ENCODE measurements at places on chromosomes 1 and 21.

DNA sequence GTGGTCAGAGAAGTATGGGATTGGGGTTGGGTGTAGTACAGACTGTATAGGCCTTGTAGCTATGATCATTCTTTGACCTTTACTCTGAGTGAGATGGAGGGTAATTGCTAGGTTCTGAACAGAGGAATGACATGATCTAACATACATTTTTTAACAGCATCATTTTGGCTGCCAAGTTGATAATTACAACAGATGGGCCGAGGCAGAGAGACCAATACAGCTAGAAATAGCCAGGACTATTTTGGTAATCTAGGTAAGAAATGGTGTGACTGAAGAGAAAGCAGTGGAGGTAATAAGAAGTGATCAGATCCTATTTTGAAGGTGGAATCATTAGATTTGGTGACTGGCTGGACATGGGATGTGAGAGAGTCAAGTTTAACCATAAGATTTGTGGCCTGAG lies 43.5 kb downstream of the RPAP2 start:
- DNase-seq: no peak

GRCh38 chr1:164575356-164575886 lies 16.4 kb downstream of the PBX1 start:
- no peak for DNase-seq

DNA sequence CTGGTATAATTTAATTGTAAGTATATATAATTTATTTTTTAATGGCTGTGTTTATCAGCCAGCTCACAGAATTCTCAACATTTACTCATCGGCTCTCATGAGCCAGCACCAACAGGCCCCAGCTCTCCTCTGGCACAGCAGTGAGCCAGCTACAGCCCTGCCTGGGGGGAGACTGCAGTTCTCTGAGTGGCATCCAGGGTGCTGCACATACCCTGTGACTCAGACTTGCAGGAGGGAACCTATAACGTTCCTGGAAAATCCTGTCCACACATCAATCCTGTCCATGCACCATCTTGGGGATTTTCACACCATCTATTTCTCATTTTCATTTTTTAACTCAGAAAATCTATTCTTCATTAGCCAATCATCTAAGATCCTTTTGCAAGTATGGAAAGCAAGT lies 36.5 kb downstream of the FHAD1 start:
- no peak for DNase-seq

DNA sequence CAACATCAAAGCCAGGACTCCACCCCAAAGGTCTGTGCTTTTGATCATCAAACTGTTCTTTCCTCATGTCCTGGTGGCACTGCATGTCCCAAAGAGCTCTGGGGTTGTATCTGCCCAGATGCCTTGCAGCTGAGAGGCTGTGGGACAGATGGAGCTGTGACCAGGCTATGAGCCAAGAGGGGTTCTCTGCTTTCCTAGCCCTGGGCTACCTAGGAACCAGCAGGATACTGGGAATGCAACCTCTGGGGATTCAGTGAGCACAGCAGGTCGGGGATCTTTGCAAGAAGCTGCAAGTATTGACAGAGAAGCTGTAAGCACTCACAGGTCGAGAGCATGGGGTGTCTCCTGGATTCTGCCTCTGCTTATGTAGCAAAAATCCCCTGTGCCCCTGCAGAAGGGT lies 186.6 kb downstream of the GRIK3 start:
- no peak for DNase-seq

- DNase-seq: no peak
These were observed 2.3 kb downstream of the SLC2A5 start for GRCh38 chr1:9066945-9067807.

- DNase-seq: no peak
These were observed 262.3 kb upstream of the BRINP3 start for GRCh38 chr1:190739926-190740325.

DNA sequence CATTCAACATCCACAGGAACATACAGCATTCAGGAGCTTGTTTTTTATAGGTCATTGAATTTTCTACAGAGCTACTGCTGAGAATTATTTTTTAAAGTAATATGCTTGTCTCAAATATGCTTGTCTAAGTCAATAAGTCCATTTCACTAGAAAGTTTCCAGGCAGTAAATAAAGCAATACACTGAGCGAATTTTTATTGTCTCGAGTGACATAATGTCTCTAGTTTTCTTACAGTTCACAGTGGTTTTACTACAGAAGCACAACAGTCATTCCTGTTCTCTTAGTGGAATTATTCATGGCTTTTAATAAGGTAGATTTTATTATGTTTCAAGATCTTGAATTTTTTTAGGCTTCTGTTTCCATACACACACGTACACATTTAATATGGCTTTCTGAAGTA lies 83.8 kb downstream of the HS2ST1 start:
- DNase-seq: no peak

DNA sequence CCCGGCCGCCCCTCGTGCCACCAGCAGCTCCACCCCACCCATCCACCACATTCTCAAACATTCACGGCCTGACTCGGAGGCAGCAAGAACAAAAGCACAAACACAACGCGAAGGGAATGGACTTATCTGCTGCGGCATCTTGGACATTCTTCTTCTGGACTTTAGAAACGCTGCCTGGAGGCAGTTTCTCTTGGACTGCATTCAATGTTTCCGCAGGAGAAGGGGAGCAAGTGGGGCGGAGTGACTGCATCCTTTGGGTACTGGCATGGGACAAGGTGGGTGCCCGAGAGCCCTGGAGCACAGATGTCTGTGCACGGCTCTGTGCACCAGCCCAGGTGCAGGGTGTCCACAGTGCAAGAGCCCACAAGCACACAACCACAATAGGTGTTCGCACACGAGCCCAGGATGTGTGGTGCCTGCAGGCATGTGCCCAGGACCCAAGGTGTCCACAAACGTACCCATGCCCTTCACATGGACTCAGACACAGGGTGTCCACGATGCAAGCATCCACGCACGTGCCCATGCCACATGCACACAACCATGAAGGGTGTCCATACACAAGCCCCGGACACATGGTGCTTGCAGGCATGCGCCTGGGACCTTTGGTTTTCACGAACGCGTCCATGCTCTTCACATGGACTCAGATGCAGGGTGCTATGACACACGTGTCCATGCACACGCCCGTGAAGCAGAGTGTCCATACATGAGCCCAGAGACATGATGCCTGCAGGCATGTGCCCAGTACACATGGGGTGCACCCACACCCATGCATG lies 53.6 kb downstream of the WNT9A start:
- peak; percentile 1 for DNase-seq

DNA sequence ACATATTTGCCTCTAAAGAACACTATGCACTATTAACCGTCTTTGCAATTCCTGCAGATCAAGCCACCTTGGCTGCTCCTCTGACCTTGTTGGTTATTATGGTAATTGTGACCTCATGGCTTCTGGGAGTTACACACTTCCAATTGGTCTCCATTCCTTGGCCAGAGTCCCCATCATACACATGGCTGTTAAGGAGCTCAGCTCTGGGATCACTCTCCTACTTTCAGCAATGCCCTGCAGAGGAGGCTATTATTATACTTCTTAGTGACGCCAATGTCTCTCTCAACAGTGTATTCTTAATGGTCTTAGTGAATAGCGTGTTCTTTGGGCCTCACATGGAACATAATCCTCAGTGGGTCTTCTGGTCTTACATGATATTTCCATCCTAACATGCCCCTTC lies 10.0 kb upstream of the JAK1 start:
- DNase-seq: no peak

DNA sequence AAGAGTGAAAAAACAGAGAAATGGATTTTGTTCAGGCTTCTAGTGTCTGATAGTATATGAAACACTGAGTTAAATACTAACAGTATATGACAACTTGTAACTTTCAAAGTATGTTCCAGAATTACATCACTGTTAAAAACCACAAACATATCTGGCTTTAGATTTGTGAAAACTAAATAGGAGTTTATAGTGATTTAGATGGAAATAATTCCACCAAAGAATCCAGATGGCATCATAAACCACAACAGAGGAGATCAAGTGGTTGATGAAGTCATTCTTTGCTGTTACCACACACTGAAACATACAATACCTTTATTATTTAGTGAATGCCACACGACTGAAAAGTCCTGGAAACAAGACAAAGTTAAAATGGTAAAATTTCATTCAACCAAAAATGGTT lies 37.2 kb downstream of the ALG14 start:
- DNase-seq: no peak

DNA sequence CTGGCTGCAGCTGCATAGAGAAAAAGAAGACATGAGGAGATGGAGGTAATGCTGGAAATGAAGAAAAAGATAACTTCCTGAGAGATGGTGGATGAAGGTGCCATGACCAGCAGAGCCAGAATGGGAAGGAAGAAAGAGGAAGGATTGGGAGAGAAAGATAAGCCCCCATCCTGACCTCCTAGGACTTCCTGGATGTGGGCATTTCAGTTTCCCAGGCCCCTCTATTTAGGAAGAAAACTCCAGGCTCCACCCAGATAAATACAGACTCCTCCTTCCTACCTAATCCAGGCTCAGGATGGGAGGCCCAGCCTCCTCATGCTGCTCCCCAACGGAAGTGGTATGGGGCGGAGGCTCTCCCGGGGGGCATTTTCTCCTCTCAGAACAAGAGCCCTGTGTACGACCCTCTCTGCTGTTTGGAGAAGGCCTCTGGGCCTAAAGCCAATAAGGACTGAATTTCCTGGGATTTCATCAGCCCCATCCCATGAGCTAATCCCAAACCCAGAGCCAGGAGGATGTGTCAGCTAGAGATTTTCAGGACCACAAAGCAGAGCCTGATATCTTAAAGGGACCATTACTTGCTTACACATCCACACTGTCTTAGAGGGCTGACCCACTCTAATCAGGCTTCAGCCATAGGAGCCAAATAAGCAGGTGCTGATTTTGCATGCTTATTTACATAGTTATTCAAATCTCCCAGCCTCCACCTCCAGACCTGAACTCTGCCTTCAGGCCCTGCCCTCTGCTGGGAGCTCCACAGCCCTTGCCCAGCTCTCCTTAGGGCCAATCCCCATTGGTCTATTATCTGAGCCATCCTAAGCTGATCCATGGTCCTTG lies 5.1 kb upstream of the ARHGEF2 start:
- DNase-seq: no peak

- DNase-seq: no peak
These were observed 17.3 kb upstream of the DISP3 start for GRCh38 chr1:11461531-11462137.

GRCh38 chr1:186014370-186015037 lies 280.3 kb downstream of the HMCN1 start:
- DNase-seq: no peak

GRCh38 chr1:190000365-190000872 lies 477.2 kb downstream of the BRINP3 start:
- DNase-seq: no peak

DNA sequence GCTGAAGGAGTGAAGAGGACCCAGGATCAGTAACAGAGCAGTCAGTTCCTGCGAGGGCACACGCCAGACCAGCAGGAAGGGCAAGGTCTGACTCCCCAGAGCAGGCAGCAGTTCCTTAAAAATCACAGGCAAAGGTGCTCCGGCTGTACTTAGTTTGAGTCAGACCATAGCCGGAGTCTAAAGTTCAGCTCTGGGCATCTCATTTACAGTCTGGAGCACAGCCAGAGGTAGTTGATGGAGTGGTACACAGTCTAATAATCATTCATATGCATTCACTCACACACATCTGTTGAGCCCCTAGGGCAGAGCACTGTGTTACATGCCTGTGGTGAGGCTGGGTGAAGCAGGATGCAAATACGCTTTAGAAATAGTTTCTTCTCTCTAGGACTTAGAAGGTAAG lies 7.3 kb upstream of the AMIGO1 start:
- DNase-seq: no peak

DNA sequence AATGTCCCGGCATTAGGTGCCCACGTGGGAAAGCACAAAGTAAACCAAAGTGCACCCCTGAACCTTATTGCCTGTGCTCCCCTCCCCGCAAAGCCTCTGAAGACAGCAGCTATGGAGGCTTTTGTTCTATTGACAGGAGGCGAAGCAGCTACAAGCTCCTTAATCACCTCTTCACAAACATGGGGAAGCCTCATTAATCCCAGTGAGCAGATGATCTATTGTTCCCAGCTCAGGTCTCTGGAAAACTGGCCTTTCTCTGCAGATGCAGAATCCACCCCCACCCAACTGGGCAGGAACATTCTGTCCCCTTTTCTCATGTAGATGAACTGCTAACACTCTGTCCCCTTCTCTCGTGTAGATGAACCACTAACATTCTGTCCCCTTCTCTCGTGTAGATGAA lies 190.5 kb upstream of the CSF3R start:
- DNase-seq: no peak

DNA sequence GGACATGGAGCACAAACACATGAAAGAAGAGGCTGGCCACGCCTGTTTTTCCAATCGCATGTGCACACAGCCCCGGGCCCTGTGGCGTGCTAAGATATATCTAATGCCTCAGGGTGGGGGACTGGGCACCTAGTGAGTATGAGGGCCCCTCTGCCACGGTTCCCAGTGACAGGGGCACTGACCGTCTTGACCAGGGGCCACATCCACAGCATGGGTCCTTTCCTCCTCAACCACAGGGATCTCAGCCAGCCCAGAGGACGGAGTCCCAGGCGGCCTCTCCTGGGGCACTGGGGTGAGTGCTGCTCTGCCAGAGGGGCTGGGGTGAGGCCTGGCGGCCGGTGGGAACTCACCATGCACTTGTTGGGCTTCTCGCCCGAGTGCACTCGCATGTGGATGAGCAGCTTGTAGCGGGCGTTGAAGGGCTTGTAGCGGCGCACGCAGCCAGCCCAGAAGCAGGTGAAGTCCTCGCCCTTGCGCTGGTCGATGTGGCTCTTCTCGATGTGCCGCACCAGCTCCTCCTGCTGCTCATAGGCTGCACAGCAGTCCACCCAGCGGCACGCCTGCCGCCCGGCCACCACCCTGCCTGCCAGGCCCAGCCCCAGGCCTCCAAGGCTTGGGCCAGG lies 134.7 kb downstream of the DMRTB1 start:
- DNase-seq: no peak

DNA sequence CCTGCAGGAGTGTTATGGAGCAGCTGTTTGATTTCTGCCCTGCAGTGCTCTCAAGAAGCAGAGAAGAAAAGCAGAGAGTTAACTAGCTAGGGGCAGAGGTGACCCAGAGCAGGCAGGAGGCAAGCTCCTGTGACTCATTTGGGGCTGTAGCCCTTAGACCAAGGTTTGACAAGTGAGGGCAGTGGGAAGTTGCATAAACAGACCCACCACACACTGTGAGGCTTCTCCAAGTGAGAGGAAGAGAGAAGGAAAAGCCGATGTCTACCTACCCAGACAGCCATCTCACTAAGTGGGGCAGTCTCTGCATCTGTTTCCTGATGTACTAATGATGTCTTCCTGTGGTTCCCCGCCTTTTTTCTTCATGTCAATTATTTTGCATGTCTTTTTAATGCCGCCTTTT lies 159.9 kb upstream of the NR5A2 start:
- DNase-seq: no peak

GRCh38 chr1:97816927-97817326 lies 103.9 kb downstream of the DPYD start:
- no peak for DNase-seq

DNA sequence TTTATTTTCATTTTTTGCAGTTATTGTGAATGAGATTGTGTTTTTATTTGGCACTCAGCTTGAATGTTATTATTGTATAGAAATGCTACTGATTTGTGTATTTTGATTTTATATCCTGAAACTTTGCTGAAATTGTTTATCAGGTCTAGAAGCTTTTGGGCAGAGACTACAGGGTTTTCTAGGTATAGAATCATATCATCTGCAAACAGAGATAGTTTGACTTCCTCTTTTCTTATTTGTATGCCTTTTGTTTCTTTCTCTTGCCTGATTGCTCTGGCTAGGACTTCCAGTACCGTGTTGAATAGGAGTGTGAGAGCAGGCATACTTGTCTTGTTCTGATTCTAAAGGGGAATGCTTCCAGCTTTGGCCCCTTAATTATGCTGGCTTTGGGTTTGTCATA lies 27.3 kb downstream of the ZNF691 start:
- DNase-seq: no peak

All from stimulated activated CD4-positive, alpha-beta T cell treated with anti-CD3 and anti-CD28 coated beads, Interleukin-4, amount 100 ng/mL, for 4 hours (primary cell).